Umbilical cord (tissue), 2 donors: ENCODE measurements at places on chromosomes 12 and 14. TPM values are rescaled to one million over a fixed set of nuclear protein-coding genes. Genes with fewer than 3 reads are reported as not detected.

- no peak for DNase-seq
These were observed 673.0 kb upstream of the FLRT2 start for GRCh38 chr14:84856751-84857534.

DNA sequence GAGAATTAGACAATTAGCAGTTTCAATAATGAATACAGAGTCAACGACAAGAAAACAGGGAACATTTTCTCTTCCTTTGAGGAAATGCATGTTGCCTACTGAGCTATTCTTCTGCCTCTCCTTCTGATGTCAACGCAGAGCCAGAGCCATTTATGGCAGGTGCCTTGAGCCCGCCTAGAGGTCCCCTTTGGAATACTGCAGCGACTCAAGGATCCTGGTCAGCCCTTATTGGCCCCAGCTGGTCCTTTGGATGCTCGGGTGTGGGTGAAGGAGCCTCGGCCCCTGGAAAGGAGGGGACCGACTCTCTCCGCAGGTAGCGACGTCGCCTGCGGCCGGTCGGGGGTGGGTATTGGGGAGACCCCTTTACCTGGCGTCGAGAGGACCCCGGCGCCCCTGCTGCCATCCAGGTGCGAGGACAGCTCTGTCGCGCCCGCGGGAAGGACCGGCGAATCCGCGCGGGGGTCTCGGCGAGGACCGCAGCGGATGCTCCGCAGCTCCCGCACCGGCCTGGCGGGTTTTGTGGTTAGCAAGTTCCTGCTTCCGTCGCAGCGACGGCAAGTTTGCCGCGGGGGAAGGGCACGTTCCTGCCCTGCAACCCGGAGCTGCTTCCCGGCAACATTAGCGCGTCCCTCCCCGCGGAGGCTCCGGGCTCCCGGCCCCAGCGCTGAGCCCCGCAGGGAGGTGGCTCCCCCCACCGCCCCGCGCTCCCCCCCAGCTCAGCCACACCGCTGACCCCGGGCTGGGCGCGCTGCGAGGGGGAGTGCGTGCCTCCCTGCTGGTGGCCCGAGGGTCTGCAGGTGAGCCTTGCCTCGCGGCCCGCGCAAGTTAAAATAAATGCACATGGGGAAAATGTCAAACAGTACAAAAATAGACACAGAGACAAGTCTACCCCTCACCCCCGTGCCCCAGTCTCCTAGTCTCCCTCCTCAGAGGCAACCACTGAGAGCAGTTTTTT lies at the start of gene MANSC1:
TSS of gene MANSC1 (minus strand) at position 532 of the 955 bp plus-strand sequence. CDS start 6,928 bp downstream, outside the sequence.
- DNase-seq = peak; percentile 63

GRCh38 chr14:26538176-26538575 lies 59.7 kb downstream of the NOVA1 start:
- no peak for DNase-seq

DNA sequence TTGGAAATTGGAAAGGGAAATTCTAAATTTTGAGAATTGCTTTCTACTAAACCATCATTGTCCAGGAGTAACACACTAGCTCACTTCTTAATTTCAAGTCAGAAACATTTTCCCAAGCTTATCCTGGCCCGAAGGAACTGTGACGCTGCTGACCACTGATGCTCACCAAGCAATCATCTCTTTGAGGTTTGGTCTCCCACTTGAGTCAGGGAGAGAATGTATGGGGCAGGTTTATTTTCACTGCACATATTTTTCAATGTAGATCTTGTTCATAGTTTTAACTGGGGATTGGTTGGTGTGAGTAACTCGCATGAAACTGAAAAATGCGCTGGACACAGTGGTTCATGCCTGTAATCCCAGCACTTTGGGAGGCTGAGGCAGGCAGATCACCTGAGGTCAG lies 12.9 kb upstream of the RNASE10 start:
- no peak for DNase-seq

DNA sequence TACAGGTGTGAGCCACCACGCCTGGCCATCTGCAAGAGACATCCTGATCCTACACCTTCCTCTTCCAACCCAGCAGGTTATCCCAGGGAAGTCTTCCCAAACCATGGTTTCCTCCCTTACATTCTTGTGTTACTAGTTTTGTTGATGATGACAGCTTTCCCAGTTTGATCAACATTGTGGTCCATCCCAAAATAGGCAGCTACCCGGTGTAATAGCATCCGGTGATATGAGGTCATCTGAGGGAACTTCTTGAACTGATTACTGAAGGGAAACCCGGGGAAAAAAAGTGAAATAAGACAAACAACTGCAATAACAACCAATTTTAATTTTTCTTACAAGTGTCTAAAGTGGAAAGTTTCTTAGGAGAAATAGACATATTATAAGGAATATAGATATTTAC lies 45.3 kb upstream of the STAC3 start:
- no peak for DNase-seq

The IGFBP6 gene
- total RNA-seq = 112 TPM

DNA sequence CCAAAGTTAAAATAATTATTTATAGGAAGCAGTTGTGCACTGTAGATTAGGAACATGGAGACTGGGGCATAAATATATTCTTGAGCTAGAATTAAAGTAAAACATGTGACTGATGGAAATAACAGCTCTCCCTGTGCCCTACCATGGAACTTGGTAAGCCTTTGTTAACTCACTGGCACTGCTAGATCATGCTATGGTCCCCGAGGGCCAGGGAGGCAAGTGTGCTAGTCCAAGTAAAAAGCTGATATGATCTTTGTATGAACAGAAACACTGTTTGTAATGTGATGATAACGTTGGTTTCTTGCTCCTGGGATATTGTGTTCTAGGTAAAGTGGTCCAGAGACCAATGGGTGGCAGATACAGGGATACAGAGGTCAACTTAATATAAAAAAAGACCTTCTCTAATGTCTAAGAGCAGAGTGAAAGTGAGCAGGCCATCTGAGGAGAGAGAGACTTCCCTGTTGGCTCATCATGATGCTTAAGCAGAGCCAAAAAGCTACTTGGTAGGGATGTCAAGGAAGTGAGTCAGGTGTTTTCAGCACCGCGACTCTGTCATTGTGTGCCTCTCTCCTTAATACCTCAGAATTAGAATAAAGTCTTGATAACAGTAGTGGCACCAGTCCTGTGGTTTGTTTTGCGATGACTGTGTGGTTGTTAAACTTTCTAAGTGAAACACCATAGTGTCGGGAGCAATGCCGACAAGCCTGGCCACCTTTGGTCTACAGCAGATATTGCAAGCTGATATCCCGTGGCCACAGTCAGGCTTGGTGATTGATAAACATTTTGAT lies 27.6 kb downstream of the BICD1 start:
- no peak for DNase-seq

- DNase-seq = no peak
These were observed 465.3 kb upstream of the RGS6 start for GRCh38 chr14:71466946-71467345.

GRCh38 chr12:119241580-119242169 lies 62.9 kb downstream of the HSPB8 start:
- DNase-seq = no peak

- DNase-seq = no peak
These were observed 74.9 kb downstream of the PCNX1 start for GRCh38 chr14:70982200-70982599.

DNA sequence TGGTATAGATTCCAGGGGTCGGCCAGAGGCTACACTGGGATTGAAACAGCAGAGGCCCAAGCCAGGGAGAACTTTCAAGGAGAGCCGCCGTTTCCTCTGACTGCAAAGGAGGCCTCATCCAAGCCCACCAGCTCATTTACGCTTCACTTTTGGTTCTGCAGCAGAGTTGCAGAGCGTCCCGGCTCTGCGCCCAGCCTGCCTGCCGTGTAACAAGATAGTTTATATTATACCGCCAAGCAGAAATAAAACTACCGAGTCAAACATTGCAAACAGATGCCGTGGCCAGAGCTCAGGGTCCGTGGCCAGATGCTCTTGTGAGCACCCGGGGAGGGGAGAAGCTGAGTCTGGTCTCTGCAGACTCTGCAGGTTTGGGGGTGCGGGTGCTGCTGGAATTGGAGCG lies 60.7 kb upstream of the TBX3 start:
- DNase-seq = no peak

DNA sequence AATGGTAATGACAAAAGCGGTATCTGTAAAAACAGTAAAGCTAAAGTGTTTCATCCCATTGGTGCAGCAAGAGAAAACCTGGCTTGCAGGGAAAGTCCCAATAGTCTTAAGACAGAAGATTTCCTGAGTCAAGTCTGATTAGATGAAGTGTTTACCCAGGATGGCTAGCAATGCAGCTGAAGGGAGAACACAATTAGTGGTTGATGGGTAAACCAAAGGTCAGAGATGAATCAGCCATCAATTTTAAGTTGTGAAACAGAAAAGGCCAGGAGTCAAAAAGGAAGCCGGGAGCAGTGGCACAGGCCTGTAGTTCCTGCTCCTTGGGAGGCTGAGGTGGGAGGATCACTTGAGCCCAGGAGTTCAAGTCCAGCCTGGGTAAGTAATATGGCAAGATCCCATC lies 52.6 kb downstream of the SEC23A start:
- DNase-seq = no peak

The ATXN3 gene
- total RNA-seq = 61.9 TPM

DNA sequence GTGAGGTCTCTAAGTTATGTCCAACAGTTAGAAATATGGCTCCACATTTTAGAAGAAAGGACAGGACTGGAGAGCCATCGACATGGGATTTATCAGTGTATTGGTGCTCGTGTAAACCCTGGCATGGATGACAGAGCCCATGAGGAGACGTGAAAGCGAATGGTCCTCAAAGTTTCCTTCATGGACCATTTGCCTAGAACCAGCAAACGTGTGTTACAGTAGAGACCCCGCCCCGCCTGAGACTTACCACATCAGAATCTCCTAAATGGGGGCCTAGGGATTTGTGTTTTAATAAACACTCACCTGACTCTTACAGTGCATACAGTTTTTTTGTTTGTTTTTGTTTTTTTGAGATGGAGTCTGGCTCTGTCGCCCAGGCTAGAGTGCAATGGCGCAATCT lies 12.2 kb downstream of the EVL start:
- no peak for DNase-seq

GRCh38 chr12:115338566-115339294 lies 654.8 kb upstream of the TBX3 start:
- no peak for DNase-seq

GRCh38 chr12:18320976-18321375 lies 59.7 kb downstream of the PIK3C2G start:
- no peak for DNase-seq

DNA sequence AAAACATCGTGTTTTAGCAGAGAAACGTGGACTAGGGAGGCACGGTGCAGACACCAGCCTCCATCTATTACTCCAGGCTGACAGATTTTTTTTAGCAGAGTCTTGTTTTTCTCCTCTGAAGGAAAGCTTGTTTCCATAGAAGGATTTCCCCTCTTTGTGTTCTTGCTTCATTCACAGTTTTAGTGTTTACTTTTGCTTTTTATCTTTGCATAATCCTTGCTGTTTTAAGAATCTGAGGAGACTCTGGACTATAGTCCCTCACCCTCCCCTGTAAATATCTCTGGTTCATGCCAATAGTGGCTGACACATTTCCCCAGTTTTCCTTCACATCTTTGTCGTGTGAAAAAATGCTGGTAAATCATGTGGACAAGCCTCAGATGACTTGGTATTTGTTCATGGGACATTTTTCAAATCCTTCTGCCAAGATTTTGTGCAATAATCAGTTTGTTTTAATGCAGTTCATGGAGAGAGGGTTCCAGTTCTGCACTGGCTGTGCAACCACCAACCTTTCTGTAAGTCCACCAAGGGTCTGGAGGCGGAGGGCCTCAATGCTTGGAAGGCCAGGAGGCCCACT lies 39.9 kb upstream of the TMCC3 start:
- peak; percentile 64 for DNase-seq

The STON2 gene
- 14.0 TPM for total RNA-seq

The CYP46A1 gene
- 9.4 TPM for total RNA-seq

DNA sequence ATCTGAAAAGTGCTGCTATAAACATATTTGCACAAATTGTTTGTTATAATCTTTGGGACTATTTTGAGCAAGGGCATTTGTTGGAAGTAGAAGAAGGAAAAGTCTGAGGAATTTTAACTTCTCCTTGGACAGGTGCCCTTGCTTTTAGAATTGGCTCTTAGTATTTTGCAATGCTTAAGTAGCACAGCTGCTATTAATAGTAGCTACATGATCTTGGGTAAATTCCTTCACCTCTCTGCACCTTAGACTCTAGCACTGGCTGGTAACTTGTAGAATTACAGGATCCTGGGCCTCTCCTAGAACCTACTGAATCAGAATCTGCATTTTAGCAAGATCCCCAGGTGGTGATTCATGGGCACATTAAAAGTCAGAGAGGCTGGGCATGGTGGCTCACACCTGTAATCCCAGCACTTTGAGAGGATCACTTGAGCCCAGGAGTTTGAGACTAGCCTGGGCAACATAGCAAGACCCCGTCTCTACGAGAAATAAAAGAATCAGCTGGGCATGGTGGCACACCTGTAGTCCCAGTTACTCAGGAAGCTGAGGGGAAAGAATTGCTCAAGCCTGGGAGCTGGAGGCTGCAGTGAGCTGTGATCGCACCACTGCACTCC lies 10.8 kb upstream of the TMEM120B start:
- DNase-seq = no peak

DNA sequence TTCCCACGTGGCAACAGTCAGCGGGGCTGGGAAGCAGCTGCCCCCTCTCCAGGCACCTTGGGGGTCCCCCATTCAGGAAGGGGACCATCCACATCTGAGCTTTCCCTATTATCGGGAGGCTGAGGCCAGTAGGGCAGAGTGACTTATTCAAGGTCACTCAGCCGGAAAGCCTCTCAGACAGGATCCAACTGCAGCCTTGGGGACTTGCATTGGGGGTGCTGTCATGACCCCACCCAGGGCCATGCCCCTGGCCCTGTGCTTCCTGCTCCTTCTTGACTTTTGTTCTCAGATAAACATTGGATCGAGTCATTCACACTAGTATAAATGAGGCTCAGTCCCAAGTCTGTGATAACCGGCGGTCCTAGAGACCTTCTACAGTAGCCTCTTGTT lies 12.6 kb downstream of the BEGAIN start:
- no peak for DNase-seq

DNA sequence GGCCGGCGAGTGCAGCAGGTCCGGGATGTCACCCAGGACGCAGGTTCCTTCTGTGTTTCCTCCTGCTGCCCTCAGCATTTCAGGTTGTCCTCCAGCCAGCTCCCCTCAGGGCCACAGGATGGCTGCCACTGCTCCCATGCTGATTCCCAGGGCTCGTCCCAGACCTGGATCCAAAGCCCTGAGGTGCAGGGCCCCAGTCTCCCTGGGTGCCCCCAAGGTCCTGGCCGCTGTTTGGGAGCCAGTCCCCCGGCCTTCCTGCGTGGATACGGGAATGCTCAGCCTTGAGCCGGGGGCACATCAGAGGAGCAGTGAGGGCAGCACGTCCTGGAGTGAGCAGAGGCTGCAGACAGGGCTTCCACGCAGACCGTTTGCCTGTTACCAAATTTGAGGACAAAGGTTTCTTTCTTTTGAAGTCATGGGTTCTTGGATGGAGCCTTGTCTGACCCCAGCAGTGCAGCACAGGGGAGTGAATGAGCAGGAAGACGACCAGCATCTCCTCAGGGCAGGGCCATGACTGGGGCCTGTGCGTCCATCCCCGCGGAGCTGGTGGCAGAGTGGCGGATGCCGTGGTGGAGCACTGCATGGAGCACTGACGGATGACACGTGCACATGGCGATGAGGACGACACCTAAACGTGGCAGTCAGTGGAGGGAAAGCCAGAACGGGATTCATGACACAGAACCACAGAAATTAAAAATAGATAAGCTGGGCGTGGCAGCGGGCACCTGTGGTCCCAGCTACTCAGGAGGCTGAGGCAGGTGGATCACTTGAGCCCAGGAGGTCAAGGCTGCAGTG lies 12.5 kb upstream of the CACNA2D4 start:
- DNase-seq = no peak

The HHIPL1 gene
- 12.0 TPM for total RNA-seq

The INHBC gene
- total RNA-seq = not detected

GRCh38 chr14:102503641-102504327 lies 5.8 kb downstream of the ANKRD9 start:
- DNase-seq = no peak

The RTL1 gene
- total RNA-seq = 3.6 TPM

The ADAM20 gene
- total RNA-seq = 1.4 TPM

The DHRS1 gene
- total RNA-seq = 45.3 TPM

The MYO1H gene
- total RNA-seq = 9.6 TPM
